Activated CD4-positive, CD25-positive, alpha-beta regulatory T cell treated with anti-CD3 and anti-CD28 coated beads, Interleukin-2, amount 50 U/mL, for 72 hours (primary cell): ENCODE measurements at places on chromosomes 6 and 20.

GRCh38 chr20:44601801-44602204, 19.4 kb downstream of the PKIG start:
- no peak for DNase-seq

DNA sequence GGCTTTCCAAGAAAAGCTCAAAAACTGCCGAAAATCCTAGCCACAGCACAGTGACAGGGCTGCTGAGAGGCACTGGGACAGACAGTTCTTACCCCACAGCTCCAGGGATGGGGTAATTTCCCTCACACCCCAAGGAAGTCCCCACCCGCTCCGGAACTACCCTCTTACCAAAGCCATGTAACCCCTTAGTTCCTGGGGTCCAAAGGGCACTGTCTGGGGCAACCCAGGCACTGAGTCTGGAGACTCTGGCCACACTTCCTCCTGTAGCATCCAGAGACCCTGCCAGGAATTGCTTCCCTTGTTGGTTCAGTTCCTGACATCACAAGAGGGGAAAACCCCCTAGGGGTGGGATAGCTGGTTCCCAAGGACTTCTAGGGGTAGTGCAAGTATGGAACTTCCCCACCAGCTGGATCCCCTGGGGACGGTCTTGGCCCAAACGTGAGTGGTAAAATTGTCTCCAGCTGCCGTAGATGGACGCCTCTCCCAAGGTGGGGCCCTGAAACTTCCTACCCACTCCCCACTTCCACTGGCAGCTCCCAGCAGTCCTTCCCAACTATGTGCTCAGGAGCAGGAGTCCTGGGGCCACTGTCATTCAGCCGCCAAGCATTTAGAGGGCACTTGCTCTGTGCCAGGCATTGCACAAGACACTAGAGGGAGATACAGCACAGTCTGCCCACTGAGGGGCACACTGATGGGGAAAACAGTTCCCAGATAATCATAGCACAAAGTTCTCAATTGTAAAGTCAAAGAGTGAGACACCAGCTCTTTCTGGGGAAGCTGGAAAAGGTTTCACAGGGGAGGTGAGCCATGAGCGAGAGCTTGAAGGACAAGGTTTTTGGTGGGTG, 17.2 kb upstream of the HCK start:
- DNase-seq: no peak

DNA sequence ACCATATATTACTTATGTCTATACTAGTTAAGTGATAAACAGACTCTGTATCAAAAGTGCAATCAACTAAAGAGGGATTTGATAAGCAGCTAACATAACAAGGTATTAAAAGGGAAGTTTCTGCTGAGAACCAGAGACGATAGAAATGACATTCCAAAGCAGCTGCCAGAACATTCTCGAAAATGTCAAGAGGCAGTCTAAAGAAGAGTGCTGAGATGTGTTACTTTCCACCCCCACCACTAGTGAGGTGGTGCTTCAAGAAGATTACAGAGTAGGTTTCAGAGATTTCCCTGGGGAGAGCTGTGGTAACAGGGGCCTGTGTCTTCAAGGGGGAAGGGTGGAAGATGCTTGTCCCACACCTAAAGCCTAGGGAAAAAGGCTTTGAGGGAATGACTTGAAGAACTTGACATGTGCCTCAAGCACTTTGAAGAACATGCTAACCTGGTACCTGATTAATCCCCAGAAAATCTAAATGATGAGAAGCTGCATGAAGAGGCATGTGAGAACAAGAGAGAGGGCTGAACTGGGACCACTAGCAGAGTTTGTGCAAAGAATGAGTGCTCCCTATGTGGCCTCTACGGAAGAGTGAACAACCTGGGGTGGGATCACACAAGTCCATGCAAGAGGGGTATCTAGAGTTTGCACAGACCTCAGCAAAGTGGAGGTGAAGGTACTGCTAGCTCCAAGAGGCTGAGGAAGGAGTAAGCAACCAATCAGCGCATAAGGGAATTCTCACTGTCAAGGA, 5.0 kb downstream of the FAM184A start:
- no peak for DNase-seq

- DNase-seq: no peak
These were observed 21.6 kb upstream of the MAFB start for GRCh38 chr20:40710603-40711002.

DNA sequence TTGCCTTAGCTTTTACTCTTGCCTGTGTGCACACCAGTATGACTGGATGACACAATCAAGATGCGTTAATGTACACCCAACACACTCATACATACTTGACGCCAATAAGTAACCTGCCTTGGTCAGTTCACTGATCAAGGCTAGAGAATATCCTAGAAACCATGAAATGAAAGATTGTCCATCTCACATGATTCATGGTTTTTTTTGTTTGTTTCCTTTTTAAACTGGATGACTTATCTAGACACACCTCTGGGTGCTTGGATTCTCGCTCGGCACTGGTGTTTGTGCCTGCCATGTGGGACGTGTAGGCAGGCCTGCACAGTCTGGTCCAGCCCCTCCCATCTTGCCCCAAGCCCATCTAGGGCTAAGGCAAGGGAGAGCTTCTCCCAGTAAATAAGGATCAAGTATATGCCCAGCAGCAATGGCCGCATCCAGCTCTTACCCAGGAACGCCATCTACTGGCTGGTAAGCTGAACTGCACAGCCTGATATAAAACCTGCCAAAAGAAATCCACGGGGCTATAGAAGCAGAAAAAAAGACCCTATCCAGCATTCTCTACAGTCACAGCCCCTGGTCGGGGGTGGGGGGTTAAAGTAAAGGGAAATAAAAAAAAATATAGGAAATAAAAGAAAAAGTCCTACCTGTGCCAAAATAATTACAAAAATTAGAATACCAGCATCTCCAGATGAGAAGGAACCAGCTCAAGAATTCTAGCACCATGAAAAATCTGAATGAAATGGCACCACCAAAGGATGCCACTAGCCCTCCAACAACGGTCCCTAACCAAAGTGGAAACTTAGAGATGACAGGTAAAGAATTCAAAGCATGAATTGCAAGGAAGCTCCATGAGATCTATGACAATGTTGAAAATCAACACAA, 73.3 kb downstream of the OTOR start:
- no peak for DNase-seq

DNA sequence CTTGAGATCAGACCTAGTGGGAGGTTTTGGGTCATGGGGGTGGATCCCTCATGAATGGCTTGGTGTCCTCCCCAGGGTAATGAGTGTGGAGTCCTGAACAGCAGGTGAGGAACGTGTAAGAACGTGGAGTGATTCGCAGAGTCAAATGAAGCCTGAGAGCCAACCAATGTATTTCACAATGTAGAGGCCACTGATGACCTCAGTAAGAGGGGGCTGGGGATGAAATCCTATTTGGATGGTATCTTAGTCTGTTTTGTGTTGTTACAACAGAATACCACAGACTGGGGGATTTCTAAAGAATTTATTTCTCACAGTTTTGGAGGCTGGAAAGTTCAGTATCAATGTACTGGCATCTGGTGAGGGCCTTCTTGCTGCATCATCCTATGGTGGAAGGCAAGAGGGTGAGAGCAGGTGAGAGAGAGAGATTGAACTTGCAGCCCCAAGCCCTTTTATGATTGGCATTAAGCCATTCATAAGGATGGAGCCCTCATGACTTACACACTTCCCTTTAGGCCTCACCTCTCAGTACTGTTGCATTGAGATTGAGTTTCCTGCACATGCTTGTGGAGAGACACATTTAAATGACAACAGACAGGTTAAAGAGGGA, 47.3 kb upstream of the HIVEP1 start:
- DNase-seq: no peak

GRCh38 chr6:106083618-106084017, 2.5 kb upstream of the PRDM1 start:
- DNase-seq: no peak

DNA sequence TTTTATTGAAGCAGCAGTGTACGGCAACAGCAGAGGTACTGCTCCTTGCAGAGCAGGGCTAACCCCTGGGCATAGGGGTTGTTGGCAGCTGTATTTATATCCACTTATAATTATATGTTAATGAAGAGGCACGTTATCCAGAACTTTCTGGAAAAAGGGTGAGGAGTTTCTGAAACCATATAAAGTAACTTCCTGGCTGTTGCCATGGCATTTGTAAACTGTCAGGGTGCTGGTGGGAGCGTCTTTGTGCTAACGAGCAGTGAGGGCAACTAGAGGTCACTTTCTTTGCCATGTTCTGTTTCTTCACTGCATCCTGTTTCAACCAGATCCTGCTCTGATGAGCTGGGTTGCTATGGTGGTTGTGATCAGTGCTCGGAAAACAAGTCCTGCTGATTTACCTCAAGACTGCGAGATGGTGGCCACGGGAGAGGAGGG, 11.1 kb upstream of the ARFGEF2 start:
- DNase-seq: no peak

GRCh38 chr6:37783025-37783855, 36.3 kb upstream of the ZFAND3 start:
- no peak for DNase-seq

- DNase-seq: no peak
These were observed 166.5 kb downstream of the SMOC2 start for GRCh38 chr6:168607272-168608112.

- no peak for DNase-seq
These were observed 292.4 kb upstream of the CHD6 start for GRCh38 chr20:41910558-41910957.

- DNase-seq: no peak
These were observed 10.0 kb downstream of the HBS1L start for GRCh38 chr6:135044639-135045038.

DNA sequence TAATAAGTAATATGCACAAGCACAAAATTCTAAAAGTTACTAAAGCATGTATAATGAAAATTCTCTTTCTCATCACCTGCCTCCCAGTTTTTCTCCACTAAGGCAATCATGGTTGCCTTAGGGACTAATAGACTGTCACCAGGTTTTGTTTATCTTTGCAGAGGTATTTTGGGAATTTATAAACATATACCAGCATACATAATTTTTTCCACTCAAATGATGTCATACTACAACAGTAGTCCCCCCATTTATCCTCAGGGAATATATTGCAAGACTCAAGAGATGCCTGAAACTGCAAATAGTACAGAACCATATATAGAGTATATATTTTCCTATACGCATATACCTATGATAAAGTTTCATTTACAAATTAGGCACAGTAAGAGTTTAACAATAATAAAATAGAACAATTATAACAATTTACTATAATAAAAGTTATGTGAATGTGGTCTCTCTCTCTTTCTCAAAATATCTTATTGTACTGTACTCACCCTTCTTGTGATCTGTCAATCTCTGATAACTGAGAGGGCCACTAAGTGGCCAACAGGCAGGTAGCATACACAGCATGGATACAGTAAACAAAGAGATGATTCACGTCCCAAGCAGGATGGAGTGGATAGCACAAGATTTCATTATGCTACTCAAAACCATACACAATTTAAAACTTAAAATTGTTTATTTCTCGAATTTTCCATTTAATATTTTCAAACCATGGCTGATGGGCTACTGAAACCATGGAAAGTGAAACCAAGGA, 19.7 kb downstream of the RBL1 start:
- DNase-seq: no peak

- no peak for DNase-seq
These were observed 142.3 kb upstream of the CARMIL1 start for GRCh38 chr6:25136854-25137253.

GRCh38 chr6:170036916-170037315, 254.0 kb downstream of the DLL1 start:
- DNase-seq: peak; percentile 16

DNA sequence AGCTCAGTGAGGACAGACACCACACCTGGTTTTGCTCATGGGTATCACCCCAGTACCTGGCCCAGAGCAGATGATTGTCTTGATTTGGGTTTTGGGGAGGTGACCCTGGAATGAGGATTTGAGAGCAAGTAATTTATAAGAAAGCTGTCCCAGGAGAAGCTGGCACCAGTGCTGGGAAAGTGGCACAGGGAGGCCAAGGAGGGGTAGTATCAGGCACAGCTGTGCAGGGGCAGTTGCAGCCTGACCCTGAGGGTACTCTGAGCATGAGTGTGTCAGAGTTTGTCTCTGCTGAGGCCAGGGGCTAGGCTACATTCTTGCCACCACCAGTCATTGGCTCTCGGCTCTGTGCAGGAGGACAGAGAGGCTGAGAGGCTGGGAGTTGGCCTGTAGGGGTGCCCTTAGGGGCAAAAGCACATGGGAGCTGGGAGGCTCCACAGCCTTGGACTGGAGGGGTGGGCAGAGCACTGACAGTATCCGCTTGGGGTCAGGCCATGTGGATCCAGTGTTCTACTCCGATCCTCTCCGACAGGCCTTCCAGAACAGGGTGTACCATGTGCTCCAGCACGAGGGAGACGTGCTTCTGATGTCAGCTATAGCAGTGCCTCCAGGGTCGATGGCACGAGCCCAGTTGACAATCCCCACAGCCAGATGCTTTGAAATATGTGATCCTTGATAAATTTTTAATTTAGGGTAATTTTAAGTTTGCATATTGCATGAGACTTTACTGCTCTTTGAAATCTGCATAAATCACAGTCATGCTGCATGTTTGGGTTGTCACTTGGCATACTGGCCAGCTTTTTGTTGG, 121.3 kb downstream of the PHACTR3 start:
- DNase-seq: no peak

- DNase-seq: no peak
These were observed 45.3 kb upstream of the TINAG start for GRCh38 chr6:54262971-54263370.

GRCh38 chr6:133854364-133855275, 34.3 kb upstream of the TCF21 start:
- no peak for DNase-seq

- no peak for DNase-seq
These were observed 65.2 kb downstream of the RIPOR3 start for GRCh38 chr20:50625986-50626677.

- no peak for DNase-seq
These were observed 1.5 kb downstream of the SALL4 start for GRCh38 chr20:51800872-51801121.

GRCh38 chr6:170088582-170088955, 202.3 kb downstream of the DLL1 start:
- peak; percentile 32 for DNase-seq

- peak; percentile 56 for DNase-seq
These were observed 527 bp downstream of the TOMM34 start for GRCh38 chr20:44959638-44960102.

DNA sequence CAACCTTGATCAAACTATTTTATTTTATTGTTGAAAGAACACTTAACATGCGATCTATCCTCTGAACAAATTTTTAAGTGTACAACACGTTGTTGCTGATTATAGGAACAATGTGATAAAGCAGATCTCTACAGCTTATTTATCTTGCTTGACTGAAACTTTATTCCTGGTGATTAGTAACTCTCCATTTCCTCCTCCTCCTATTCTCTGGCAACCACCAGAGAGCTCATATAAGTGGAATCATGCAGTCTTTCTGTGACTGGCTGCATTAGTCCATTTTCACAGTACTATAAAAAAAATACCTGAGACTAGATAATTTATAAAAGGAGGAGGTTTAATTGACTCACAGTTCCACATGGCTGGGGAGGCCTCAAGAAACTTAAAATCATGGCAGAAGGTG, 218.1 kb downstream of the LRFN2 start:
- DNase-seq: no peak

GRCh38 chr6:169803816-169804340, 52.5 kb downstream of the ERMARD start:
- DNase-seq: no peak

DNA sequence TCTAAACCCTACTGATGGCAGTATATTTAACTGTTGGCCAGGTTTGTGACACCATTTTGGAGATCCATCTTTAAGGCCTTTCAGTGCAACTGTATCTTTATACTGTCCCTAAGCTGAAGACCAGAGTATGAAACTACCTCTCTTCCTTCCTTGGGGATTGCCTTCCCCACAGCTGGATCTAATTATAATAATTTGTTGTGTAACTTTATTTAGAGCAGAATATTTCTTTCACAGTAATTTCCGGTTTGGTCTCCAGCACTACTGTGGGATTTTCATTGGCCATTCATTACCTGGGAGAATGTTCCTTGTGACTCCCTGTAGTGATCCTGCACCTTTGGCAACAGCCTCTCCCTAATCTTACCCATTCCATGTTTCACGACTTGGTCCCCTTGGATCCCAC, 75.2 kb downstream of the AKAP7 start:
- DNase-seq: no peak
